ENCODE measurements at places on chromosomes 4 and X.

DNA sequence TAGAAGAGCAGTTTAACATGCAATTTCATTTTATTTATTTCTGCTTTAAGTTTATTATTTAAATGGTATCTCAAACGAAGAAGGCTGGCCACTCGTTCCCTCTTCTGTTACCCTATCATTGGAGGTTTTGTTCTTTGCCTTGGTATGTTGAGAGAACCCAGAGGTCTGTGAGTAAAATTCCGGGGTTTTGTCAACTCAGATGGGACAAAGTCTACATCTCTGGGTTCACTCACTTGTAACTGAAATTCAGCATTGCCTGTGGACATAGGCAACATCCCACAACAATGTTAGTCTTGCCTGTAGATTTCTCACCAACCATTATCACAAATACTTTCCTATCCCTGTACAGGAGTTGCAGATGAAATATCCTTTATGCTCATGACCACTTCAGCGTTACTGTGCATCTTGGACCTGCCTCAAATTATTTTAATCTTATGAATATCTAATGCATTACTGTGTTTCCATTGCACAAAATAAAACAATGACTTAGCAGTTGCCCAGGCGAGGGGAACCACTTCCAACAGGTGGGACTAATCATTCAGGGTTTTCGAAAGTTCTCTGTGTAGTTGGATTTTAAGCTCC is 33.5 kb upstream of the CD99 start:
- no peak for DNase-seq

DNA sequence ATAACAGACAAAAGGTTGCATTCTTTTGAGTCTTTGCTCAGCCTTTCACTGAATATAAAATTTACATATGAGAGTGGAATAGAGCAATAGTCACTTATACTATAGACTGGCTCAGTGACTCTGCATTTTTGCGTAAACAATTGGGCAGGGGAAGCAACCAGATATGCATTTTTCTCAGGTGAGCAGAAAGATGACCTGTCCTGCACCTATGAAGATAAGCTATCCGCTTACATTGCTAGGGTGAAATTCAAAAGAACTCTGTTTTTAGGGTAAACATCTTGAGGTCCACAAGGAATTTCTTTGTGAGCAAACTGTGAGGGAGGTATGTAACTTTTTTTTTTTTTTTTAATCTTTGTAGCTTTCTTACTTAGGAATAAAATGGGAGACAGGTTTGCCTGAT is 602.4 kb upstream of the PRKX start:
- no peak for DNase-seq

GRCh38 chr4:2260344-2261109 is 1.4 kb downstream of the MXD4 start:
- peak; percentile 1 for DNase-seq

GRCh38 chr4:7007944-7008343 is 35.2 kb upstream of the TADA2B start:
- DNase-seq, result no peak

- DNase-seq, result no peak
These were observed 54.0 kb upstream of the LDB2 start for GRCh38 chr4:16952462-16952871.

- no peak for DNase-seq
These were observed 243.1 kb upstream of the FTHL17 start for GRCh38 chrX:31314921-31315320.

DNA sequence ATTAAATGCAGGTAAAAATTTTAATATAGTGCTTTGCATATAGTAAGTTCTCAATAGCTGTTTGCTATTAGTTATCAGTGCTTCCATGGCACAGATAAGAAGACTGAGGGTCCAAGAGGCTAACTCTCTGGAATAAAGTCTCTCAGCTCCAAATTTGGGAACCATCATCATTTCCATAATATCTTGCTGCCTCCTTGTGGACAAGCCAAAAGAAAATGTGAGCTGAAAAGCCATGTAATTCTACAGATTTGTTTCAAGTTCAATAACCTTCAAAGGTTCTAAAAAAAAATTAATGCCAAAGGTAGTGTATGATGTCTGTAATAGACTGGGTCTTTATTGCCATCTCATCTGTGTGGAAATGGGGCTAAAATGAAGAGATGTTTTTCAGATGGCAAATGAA is 136.9 kb upstream of the VCX start:
- DNase-seq, result no peak

GRCh38 chr4:83230928-83231327 is 53.7 kb downstream of the COQ2 start:
- DNase-seq, result no peak

Measured in stimulated activated CD4-positive, alpha-beta T cell treated with anti-CD3 and anti-CD28 coated beads, Interleukin-4, amount 100 ng/mL, for 1 hour (primary cell).